ENCODE measurements at places on chromosomes 6 and 20.

DNA sequence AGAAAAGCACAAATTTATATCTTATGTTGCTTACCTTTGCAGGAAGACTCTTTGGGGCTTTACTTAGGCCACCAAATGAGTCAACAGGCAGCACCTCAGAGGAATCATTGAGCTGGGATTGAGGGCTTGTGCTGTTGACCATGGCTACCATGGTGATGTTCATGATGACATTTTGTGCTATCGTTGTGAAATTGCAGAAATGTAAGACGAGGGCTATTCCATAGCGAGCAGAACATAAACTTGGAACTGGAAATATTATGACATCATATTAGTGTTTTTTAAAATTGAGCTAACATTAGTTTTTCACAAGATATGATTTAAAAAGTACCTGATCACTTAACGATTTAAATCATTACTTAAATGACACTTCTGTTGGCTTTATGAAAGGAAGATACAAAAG is 11.8 kb downstream of the SLC17A3 start:
- no peak for ATAC-seq

- no peak for ATAC-seq
Observed at GRCh38 chr6:12288211-12288618, 1.9 kb upstream of the EDN1 start.

DNA sequence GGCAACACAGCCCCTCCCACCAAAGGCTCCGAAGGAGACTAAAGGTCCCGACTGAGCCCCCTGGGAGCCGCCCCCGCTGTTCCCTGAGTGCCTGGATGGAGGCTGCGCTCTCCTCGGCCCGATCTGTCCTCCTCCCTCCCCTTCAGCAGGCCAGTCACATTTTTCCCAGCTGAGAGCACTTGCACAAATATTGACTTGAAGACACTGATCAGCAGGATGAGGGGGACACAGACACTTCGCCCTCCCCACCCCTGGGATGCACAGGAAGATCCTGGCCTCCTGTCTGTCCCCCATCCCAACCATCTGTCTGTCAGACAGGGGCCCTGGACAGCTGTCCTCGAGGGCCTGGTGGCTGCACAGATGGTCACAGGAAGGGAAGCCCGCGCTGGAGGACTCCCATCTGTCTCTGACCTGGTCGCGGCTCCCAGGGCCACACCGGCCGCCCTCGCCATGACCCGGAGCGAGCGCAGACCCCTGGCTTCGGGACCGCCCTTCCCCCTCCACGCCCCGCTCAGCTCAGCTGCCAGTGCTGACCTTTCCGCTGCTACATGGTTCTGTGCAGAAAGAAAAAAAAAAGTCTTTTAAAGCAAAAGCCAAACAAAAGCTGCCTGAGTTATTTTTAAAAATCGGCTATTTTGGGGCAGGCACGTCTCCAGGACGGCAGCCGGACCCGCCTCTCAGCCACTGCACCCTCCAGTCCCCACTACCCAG is 11.1 kb downstream of the LAMA5 start:
- ATAC-seq: peak; percentile 64

- no peak for ATAC-seq
Observed at GRCh38 chr6:164911151-164911550, 398.3 kb downstream of the C6orf118 start.

DNA sequence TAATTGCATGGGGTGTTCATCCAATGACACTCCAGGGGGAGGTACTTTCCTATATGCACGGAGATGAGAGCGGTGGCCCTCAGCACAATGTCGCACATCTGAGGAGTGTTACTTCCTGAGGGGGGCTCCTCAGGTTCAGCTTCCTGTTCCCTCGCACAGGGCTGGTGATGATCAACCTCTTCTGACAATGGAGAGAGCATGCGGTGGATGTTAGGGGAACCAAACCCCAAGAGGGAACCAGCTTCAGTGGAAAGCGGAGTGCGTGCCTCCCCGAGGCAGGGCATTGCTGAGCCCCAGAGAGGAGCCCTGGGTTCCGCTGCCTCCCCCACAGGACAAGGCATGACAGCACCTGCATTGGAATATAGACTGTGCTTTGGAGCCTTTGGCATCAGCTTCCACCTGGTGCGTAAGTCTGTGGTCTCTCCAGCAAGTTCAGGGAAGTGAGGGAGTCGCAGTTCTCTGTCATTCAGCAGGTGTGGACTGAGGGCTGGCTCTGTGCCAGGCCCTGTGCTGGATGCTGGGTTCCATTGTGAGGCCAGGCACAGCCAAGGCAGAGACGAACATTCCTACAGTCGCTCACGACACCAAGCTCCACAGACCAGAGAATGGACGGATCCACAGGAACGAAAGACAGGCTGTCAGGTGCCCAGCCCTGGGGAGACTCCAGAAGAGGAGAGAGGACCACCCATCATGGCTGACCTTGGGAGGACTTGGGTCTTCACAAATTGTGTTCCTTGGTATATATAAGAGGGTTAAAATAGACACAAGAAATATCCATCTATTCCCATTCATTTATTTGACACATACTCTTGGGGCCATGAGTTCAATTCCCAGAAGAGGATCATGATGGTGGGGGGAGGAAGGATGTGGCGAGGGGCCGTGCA is 3.9 kb upstream of the ZNF831 start:
- ATAC-seq: no peak

DNA sequence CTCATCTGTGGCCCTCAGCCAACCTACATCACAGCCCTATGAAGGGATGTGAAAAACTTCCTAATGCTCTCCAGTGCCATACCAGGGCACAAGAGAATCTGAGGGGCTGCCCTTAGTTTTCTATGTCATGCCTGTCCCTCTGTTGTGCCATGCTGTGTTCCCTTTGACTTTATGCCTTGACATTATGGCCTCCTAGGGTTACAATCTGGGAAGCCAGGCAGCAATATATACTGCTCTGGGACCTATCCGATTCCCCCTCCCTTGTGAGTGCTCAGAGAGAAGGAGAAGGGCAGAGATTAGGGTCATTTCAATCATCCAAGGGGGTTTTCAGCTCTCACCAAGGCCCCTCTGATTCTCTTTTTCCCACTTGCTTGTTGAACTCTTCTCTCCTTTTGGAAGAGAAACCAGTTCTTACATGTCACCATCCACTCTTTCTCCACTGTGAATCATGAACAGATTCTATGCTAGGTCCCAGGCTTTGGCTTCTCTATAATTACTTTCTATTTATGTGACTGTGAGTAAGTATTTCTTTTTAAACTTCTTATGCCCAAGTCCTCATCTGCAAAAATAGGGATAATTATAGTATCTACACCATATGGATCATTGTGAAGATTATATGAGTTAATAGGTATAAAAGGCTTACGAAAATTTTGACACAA is 14.2 kb upstream of the FRK start:
- ATAC-seq: no peak

GRCh38 chr20:37786043-37786442 is 92.2 kb downstream of the CTNNBL1 start:
- no peak for ATAC-seq

DNA sequence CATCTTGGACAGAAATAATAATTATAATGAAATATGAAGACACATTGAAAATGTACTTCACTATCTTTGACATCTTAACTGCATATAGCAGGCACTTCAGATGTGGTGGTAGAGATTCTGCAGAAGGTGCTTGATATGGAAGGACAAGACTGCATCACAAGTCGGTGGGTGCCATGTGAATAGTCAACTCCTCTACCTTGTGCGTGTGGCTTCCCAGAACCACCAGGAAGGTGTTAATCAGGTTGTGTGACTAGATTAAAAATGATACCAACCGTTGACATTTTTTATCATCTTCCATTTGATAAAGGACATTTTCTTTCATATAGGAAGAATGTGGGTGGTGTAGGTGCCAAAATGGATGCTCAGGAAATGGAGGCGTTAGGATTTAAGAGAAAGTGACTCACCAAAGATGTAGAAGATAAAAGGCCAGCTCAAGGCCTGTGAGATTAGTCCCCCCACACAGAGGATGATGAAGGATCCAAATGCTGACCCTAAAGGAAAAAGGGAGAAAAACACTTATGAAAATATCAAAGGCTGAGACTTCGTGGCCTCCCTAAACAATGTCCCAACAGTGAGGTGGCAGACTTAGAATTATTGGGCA is 12.3 kb downstream of the SLC17A2 start:
- no peak for ATAC-seq

DNA sequence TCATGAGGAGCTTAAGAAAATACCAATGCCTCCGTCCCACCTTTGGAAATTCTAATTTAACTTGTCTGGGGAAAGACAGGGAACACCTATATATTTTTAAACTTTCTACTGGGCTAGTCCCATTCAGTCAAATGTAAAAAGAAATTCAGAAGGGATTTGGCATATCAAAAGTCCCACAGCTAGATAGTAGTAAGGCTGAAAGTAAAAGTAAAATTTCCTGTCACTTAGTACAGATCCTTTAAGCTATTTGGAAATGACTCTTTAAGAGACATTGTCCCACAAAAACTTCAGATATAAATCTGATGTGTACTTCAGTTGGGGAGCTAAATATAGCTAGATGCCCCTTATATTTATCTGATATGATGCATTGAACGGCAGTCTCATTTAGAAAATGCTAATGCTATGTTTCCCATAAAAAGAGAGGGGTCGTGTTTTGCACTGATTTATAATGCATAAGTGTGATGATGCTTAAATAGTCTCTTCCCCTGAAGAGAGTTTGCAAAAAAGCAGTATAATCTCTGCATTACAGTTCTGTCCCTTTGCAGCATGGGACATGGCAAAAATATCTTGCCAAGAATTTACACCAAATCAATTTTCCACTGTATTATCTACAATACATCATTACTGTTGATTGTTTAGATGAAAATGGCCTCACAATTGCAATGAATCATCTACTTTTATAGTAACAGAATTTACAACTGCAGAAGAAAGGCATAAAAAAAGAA is 860.8 kb upstream of the MAP3K7 start:
- ATAC-seq: peak; percentile 59

- ATAC-seq: peak; percentile 57
Observed at GRCh38 chr6:67127041-67127440, 1420.0 kb upstream of the EYS start.

DNA sequence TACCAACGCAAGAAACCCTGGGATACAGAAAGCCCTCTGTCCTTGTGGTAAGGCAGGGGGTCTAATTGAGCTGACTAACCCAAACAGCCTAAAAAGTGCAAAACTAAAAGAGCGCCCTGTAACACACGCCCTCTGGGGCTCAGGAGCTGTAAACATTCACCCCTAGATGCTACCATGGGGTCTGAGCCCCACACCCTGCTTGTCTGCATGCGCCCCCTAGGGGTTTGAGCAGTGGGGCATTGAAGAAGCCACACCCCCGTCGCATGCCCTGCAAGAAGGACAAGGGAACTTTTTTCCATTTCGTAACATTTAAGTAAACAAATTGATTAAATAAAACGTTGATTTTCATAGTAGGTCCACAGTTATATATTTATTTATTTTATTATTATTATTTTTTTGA is 616.9 kb upstream of the MAN1A1 start:
- no peak for ATAC-seq

- ATAC-seq: no peak
Observed at GRCh38 chr6:78947962-78948361, 80.6 kb downstream of the IRAK1BP1 start.

- ATAC-seq: no peak
Observed at GRCh38 chr20:40797425-40797824, 108.4 kb upstream of the MAFB start.

- ATAC-seq: no peak
Observed at GRCh38 chr6:47715782-47716181, 17.4 kb downstream of the ADGRF4 start.

DNA sequence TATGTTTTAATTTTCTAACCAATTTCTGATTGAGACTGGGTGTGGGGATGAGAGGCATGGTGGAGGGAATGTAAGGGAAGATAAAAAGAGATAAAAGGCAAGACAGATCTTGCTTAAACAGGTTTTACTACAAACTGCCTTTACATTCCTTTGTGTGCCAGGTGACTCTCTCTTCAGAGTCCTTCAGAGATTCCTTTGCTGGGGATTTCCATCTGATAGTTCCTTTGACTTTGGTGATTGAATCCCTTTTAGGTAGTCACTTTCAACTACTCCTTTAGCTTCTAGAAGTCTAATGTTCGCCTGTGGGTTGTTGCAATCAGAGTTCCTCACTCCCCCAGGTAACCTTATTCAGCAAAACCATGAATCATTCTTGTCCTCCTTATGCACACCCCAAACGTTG is 283.3 kb upstream of the MANEA start:
- ATAC-seq: no peak

GRCh38 chr20:19540392-19540791 is 217.7 kb upstream of the RIN2 start:
- peak; percentile 82 for ATAC-seq

- ATAC-seq: no peak
Observed at GRCh38 chr6:25343984-25344383, 64.8 kb downstream of the CARMIL1 start.

- no peak for ATAC-seq
Observed at GRCh38 chr6:170010665-170011203, 259.3 kb downstream of the ERMARD start.

DNA sequence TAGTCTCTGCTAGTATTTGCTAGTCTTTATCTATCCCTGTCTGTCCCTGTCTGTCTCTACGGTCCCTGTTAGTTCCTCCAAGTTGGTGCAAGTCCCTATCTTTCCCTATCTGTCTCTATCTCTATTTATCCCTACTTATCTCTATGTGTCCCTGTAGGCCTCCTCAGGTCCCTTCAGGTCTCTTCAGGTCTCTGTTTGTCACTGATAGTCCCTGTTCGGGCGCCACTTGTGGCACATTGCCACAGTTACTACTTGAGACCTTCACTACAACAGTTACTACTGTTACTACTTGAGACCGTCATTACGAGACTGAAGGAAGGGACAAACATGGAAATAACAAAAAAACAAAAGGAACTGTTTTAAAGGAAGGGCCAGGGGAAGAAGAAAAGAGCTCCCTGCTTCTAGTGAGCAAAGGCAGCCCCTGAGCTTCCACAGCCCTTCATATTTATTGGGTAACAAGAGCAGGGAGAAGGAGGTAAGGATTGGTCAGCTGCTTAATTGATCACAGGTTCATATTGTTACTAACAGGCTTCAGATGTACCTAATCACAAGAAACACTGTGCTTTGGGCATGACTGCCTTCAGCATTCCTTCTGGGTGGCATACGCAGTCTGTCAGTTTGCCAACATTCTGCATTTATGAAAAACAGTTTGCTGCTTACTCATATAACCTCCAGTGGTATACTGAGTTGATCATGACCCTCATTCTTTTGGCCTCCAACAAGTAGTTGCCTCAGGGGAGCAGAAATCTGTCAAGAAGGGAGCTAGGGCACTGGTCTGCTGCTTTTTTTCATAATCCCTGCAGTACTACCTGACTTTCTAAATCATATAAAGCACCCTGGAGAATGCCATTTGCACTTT is 8.4 kb downstream of the EPB41L2 start:
- ATAC-seq: no peak

- ATAC-seq: no peak
Observed at GRCh38 chr6:2434912-2435311, 189.5 kb upstream of the GMDS start.

- ATAC-seq: no peak
Observed at GRCh38 chr20:57528148-57528547, 3.2 kb upstream of the CTCFL start.

DNA sequence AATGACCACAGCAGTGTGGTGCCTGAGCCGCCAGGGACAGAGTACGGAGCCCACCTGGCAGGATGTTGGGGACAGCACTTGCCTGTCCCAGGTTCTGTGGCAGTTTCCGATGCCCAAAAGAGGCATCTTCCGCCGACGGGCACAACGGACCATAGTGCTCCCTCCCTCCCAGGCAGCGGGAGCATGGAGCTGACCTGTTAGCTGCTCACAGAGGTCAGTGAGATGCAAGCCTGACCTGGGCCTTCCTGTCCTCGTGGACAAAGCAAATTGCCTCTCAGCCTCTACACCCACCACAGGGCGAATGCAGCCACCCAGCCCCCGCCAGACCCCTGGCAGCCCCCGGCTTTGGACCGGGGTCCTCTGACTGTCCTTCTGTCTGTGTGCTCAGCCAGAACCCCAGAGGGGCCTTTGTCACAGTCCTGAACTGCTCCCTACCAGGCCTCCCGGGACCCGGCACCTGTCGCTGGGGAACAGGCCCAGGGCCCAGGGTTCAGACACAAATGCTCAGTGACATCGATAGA is 16.2 kb upstream of the FRMD1 start:
- ATAC-seq: no peak
